ENCODE measurements at places on chromosomes 16 and 17. TPM values are rescaled to one million over a fixed set of nuclear protein-coding genes. Genes with fewer than 3 reads are reported as not detected.

The PRM2 gene
- not detected for polyA plus RNA-seq

The BRIP1 gene
- polyA plus RNA-seq = 0.15 TPM

The UTS2R gene
- not detected for polyA plus RNA-seq

The CSH1 gene
- not detected for polyA plus RNA-seq

The HOXB9 gene
- polyA plus RNA-seq = 0.15 TPM

The TEKT1 gene
- not detected for polyA plus RNA-seq

The SHISA6 gene
- 1.3 TPM for polyA plus RNA-seq

The RASD1 gene
- polyA plus RNA-seq = 36.7 TPM

The SLC5A2 gene
- 0.90 TPM for polyA plus RNA-seq

The ADAP2 gene
- polyA plus RNA-seq = 2.1 TPM

The PIMREG gene
- 0.34 TPM for polyA plus RNA-seq

The RDM1 gene
- polyA plus RNA-seq = not detected

The SCGB1C2 gene
- polyA plus RNA-seq = not detected

The SULT1A3 gene
- polyA plus RNA-seq = 5.0 TPM

The FLYWCH2 gene
- 43.1 TPM for polyA plus RNA-seq

The VAMP2 gene
- 52.6 TPM for polyA plus RNA-seq

The STH gene
- polyA plus RNA-seq = not detected

The CBX2 gene
- polyA plus RNA-seq = 1.3 TPM

The PMFBP1 gene
- 0.56 TPM for polyA plus RNA-seq
